ENCODE measurements at places on chromosomes 3 and 15.

DNA sequence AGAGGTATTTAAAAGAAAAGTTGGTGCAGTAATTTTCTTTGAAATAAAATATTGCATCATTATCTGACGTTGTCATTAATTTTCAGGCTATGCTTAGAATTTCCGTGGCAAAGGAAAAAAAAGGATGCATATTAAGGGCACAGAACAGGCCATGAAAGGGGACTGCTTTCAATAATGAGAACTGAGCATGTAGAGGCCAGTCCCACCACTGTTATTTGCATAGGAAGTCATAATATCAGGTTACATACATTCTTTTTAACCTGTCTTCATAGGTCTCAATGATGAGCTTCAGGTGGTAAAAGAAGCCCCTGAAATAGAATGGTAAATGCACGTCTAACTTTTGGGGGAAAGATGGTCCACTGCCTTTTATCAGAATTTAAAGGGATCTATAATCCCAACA is 272.1 kb upstream of the ALCAM start:
- DNase-seq: no peak

DNA sequence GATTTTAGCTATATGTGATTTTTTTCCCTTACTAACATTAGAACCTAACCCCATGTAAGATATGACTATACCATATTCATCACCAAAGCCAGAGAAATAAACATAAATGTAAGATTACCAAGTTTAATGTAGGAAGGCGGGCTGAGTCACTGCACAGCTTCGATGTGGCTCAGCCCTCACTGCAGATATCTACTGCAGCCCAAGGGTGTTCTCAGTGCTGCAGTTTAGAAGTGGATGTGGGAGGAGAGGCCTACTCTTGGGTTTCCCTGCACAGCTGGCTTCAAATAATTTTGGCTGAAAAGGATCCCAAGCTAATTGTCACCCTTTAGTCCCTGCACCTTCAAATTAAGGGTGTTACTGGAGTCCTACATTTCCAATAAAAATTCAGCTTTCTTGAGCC is 9.3 kb downstream of the ARPP19 start:
- DNase-seq: peak; percentile 50

DNA sequence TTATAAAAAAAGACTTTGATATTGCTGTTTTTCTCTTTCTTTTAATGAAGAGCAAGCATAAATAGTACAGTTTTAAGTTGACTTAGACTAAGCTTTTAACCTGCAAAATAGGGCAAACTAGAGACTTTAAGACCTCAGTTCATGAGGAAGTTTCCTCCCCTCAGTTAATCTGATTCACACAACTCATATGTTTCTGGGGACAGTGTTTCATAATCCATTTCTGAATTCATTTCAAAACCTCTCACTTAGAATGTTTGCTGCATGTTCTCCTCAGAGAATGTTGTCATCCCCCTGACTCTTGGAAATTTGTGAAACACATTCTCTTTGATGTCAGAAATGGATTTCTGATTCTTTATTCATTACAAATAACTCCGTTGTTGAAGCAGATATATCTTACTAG is 79.3 kb upstream of the SKOR1 start:
- peak; percentile 40 for DNase-seq

DNA sequence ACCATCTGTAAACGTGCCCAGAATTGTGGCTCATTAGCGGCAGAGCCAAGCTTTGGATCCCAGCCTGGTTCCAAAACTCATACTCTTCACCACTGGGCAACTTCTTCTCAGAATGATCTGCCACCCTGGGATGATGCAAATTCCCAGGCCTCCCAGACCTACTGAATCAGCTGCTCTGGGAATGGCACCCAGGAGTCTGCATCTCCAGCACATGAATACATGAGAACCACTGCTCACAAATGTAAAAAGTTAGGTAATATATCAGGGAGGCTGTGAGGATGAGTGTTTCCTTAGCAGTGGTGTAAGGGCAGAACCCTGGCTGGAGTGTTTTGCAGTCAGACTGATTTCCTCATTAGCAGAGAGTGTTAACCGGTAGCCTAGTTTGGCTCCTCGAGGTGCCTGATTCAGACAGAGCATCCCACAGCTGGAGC is 94.2 kb downstream of the LIPC start:
- peak; percentile 67 for DNase-seq

DNA sequence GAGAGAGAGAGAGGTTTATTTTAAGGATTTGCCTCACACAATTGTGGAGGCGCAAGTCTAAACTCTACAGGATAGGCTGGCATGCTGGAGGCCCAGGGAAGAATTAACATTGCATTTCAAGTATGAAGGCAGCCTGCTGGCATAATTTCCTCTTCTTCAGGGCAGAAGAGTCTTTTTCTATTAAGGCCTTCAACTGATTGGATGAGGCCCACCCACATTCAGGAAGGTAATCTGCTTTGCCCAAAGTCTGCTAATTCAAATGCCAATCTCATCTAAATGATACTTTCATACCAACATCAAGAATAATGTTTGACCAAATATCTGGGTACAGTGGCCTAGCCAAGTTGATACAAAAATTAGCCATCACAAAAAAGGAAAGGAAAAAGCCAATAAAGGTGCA is 258.1 kb upstream of the MDFIC2 start:
- no peak for DNase-seq

DNA sequence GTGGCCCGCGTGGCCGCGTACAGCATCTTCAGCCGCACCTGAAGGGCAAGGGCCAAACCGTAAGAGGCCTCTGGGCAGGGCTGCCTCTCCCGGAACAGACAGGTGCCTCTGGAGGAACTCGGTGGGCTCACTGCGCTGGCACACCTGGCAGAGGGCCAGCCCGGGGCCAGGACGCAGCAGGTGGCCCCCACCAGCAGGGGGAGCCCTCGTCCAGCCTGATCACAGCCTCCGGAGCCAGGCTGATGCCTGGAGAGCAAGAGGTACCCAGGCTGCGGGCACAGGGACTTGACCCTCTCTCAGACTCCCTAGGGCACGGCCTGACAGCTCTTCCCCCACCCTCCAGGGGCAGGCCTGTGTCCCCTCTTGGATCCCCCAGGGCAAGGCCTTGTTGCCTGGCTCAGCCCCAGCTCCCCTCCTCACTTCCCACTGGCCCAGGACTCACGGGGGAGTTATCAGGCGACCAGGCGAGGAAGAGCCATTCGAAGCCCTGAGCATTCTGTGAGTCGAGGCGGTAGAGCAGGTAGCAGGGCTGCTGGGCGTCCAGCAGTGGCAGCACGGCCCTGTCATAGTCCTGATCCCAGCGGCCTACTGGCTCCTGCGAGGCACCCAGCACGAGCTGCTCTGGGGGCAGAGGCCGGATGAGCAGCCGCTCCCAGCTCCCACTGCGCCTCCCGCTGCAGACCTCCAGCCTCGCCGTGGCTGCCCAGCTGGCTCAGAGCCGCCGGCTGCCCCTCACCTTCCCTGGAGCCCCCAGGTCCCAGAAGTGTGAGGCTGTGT is 6.2 kb upstream of the TLR9 start:
- peak; percentile 85 for DNase-seq

DNA sequence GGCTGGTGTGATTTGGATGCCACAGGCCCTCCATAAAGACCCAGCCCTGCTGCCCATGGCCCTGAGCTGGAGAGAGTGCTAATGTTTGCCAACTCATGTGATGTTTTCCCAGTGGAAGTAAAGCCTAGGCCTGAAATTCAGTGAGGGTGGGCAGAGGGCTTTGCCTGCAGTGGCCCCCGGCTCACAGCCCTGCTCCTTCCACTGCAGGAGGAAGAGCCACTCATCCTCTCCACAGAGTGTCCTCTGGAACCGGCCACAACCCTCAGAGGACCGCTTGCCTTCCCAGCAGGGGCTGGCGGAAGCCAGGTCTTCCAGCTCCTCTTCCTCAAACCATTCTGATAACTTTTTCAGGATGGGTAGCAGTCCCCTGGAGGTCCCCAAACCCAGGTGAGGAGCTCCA is 13.9 kb upstream of the CPNE9 start:
- no peak for DNase-seq

DNA sequence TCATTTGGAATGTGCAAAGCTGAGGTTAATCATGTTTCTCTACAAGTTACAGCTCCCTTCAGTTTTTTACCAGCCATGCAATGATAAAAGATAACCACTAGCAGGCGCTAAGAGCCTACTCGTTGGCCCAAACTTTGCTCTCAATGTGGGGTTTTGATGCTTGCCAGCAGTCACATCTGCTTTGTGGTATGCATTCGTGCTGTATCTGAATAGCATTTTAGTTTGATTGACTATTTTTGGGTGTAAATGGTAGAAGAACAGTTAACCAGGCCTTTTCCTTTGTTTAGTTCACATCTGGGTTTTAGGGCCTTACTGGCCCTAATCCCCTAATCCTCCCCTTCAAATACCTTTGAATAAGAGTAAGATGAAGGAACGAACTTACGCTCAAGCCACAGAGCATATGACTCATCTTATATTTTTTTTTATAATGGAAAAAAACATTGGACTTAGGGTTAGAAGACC is 4.4 kb upstream of the CLDN11 start:
- peak; percentile 64 for DNase-seq

DNA sequence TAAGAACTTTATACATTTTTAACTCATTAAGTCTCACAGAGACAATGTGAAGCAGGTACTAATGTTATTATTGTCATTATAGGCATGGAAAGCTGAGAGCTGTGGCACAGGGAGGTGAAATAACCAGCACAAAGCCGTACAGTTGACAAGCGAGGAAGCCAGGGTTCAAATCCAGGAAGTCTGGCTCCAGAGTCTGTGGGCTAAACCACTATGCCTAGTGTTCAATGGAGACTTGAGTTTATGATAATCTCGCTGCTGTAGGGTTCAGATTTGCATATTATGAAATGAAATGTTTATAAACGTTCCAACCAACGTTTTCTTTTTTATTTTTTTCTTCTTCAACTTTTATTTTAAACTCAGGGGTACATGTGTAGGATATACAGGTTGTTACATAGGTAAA is 60.0 kb downstream of the CHST2 start:
- DNase-seq: no peak

GRCh38 chr15:99071091-99071680 is 33.7 kb upstream of the SYNM start:
- DNase-seq: no peak

DNA sequence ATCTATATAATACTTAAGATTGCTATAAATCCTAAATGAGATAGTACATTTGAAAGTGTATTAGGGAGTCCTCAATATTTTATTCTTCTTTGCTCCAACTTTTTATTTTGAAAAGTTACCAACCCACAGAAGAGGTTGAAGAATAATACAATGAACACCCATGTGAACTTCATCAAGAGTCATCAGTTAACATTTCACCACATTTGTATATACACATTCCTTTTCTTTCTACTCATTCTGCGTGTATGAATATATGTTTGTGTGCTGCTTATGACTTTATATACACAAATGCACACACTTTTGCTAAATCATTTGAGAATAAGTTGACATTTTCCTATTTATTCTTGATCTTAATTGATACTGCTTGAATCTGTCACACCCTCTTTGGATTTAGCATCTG is 193.3 kb upstream of the CGNL1 start:
- no peak for DNase-seq

DNA sequence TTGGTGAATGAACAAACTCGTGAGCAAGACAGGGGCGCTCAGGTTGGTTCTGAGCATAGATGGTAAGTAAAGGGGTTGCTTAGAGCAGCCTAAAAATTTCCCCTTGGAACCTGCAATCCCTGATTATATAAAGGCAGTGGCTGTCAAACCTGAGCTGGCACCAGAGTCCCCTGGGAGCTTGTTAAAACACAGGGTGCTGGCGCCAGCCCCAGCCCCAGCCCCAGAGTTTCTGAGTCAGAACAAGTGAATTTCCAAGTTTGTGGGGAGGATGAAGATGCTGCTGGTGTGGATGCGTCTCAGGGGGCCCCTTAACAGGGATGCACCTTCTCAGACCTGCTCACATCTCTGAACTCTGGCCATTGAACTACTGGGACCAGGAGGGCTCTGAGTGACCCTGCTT is 48.2 kb downstream of the FEM1B start:
- no peak for DNase-seq

GRCh38 chr15:95016511-95017229 is 785.3 kb downstream of the MCTP2 start:
- no peak for DNase-seq

DNA sequence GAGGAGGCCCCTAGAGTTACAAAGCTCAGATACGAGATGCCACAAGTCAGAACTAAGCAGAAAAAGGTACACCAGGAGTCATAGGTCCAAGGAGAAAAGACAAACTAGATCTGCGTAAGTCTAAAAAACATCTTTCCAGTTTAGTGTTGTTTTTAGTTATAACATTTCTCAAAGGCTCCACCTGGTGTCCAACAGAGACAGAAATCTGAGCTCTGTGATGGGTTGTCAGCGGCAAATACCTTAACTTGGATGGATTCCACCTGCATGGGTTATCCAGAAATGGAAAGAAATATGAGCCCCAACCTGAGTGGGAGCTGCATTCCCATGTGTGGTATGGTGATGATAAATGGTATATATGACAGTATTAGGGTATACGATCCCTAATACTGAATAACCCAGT is 238.6 kb upstream of the CHRM5 start:
- no peak for DNase-seq
